Stimulated activated CD8-positive, alpha-beta memory T cell treated with anti-CD3 and anti-CD28 coated beads, Interleukin-7, amount 100 ng/mL, for 48 hours (primary cell): ENCODE measurements at places on chromosomes 2 and 18.

- DNase-seq = no peak
Measured at GRCh38 chr2:25320077-25320476, 21.6 kb downstream of the DNMT3A start.

DNA sequence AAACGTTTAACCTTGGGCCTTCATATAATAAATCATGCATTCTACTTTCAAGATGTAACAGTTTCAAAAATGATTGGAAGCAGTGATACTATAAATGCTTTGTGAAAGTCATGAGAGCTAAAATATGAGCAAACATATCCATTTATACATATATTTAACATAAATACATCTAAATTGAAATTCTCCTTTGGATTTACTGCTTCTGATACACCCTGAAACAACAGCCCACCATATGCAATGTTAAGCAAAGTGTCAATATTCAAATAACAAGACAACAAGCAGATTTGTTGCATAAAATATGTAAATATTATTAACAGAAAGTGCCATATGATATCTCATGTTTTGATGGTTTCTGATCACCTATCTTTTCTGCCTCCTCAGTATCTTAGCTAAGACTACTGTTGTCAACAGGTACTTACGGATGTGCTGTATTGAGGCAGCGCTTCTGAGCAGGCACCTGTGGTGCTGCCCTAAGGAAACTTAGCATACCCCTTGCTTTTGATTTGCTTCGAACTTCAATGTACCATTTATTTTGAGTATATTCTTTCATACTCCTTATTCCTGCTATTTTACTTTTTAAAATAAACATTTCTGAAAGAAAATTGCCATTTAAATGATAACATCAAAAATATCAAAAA is 6.1 kb downstream of the FIGN start:
- DNase-seq = no peak

GRCh38 chr2:19256121-19256601 is 102.3 kb downstream of the OSR1 start:
- no peak for DNase-seq

- DNase-seq = no peak
Measured at GRCh38 chr18:42412281-42412680, 457.2 kb downstream of the PIK3C3 start.

- no peak for DNase-seq
Measured at GRCh38 chr2:41913921-41914609, 133.8 kb upstream of the PKDCC start.

DNA sequence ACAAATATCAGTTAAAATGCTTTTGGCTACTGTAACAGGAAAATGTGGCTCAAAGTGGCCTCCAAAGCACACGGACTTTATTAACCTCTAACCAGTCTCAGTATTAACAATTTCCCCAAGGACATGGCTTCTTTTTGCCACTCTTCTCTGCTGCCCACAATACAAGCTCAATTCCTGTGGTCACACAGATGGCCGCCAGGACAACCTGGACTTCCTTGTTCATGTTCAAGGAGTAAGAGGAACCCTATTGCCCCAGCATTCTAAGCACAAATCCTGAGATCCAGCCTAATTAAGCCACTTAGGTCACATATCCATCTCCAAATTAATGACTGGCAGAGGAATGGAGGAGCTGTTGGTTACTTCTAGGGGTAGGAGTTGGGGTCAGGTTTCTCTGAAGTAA is 38.2 kb downstream of the AOX1 start:
- no peak for DNase-seq

GRCh38 chr2:38598991-38599295 is 3.8 kb downstream of the HNRNPLL start:
- no peak for DNase-seq

DNA sequence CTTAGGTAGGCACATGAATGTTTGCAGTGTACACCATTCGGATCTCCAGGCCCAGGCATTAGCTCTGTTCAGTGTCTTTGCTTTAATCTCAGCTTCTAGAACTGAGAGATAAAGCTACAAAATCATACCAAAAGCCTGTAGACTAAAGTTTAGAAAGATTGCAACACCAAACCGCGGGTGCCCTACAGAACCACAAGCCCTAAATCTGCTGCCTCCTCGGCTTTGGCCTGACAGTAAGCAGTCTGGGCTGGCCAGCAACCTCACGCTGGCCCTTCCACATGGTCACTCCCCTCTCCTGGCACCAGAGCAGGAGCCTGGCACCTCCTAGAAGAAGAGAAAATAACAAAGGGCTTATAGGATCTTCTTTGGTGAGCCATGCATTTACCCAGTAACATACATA is 8.9 kb upstream of the OSR1 start:
- no peak for DNase-seq

GRCh38 chr2:153551698-153552097 is 73.1 kb upstream of the RPRM start:
- no peak for DNase-seq

GRCh38 chr18:11177382-11177781 is 28.0 kb upstream of the PIEZO2 start:
- DNase-seq = no peak

DNA sequence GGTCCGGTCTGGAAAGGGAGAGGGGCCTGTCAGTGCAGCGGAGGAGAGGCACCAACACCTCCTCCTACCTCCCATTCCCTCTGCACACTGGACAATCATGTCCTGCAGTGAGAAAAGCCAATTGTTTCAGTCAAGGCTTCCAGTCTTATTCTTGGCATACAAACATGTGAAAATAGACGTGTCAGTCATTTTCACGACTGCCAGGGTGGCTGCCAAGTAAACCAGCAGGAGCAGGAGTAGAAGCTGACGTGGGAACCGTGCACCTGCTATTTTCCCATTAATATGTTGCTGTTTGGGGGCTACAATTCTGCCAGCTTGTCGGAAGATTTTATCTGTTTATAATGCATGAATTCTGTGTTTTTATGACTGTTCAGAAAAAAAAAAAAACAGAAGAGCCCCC is 202.3 kb downstream of the SPP2 start:
- DNase-seq = no peak
